ENCODE measurements at places on chromosomes 2 and 18. TPM values are rescaled to one million over a fixed set of nuclear protein-coding genes. Genes with fewer than 3 reads are reported as not detected.

LMAN1 gene
- 16.5 TPM for polyA plus RNA-seq

CCDC141 gene
- 19.1 TPM for polyA plus RNA-seq

IL36RN gene
- not detected for polyA plus RNA-seq

KLHL30 gene
- polyA plus RNA-seq = 5.1 TPM

LRATD1 gene
- polyA plus RNA-seq = 0.10 TPM

IL1B gene
- 0.27 TPM for polyA plus RNA-seq

TSGA10 gene
- 1.7 TPM for polyA plus RNA-seq

CASP10 gene
- polyA plus RNA-seq = 3.5 TPM

ESCO1 gene
- polyA plus RNA-seq = 7.0 TPM

ANKRD30B gene
- polyA plus RNA-seq = not detected

MTA3 gene
- polyA plus RNA-seq = 11.9 TPM

ZNF396 gene
- 0.19 TPM for polyA plus RNA-seq

NR4A2 gene
- 1.6 TPM for polyA plus RNA-seq

DNA sequence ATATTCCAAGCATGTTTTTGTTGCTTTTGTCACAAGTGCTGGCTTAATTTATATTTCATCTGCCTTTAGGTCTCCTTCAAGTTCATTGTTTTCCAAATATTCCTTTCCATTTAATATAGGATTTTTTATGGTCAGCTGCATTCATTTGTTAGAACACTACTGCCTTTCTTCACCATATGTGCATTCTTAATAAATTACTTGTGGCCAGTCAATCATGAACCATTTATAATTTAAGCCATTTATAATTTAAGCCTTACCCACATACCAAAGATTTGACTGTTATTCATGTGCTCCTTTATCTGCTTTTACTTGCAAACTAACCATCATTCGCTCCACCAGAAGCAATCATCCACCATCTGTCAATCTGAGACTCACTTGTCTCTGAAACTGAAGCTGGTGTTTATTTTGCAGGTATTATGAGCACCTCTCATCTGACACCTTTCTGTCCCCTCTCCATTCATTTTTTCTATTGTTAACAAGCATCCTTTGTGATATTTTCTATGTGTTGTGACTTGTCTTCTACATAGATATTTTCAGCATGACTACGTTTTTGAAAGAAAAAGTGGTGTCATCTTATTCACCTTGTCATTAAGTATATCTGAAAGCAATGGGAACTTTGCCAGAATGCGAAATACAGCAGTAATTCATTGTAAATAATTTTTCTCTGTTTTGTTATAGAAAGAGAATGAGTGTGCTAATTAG is 786.8 kb downstream of the KCNJ3 start:
- no peak for DNase-seq

DNA sequence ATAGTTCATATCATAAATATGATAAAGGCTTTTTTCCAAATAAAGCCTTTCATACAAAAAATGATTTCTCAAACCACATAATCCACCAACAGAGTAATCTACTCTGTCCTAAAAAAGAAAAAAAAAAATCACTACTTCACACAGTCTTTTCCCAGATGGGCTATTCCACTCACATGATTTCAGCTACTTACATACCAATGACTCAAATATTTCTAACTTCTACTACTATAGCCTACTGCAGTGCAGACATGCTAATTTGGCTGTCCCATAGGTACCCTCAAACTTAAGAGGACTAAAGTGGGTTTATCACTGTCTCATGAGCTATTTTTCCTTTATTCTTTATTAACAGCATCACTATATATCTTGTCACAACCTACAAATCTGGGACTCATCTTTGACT is 57.4 kb downstream of the SLC66A3 start:
- DNase-seq = no peak

GRCh38 chr18:34370704-34371395 is 146.1 kb upstream of the NOL4 start:
- DNase-seq = no peak

- DNase-seq = no peak
Observed at GRCh38 chr2:72983500-72984161, 66.3 kb downstream of the EMX1 start.

DNA sequence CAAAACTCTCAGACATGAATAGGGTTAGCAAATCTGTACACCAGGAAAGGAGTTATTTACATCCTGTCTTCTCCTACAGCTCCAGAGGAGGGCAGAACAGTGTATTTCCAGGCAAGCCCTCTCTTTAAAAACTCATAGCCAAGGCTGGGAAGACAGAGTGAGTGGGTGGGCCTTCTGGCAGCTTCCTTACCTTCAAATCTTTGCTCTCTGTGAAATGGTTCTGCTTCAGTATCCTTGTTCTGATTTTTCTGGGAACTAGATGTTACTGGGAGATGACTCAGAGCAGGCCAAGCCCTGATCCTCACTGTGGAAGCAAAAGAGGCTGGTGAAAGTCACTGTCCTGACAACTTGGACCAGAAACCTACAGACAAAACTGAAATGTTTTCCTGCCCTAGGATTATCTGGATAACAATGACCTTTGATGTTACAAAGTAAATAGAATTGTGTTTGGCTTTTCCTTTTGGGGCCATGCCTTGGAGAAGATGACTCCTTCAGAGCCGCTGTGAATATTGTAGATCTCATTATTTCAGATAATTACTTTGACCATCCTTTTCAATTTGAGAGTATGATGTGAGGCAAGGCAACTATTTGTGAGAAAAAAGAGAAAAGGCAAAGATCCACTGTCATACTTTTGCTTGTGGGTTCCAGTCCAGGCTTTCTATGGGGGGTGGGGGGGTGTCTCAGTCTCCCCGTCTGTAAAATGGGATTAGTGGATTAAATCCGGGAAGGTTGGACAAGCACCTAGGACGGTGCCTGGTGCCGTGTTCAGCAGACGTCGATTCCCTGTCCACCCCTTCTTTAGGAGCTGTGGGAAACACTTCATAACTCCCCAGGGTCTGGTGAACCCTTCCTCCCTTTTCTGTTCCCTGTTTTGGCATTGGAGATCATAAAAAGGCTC is 644 bp upstream of the QPCT start:
- peak; percentile 47 for DNase-seq

DNA sequence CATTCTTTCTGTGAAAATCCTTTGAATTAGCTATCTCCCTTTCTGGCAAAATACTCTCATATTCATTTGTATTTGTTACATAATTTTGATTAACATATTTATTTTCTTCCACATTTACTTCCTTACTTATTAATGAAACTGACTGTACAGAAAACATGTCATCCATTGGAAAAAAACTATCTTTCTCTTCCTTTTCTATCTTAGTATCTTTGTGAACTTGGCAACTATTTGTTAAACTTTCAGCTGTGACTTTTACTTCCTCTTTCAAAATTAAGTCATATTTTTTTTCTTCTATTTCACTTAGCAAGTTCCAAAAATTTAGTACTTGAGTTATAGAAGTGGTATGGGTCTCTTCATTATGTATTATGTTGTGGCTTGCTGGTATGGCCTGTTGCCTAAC is 2.6 kb downstream of the RAD51AP2 start:
- no peak for DNase-seq

DNA sequence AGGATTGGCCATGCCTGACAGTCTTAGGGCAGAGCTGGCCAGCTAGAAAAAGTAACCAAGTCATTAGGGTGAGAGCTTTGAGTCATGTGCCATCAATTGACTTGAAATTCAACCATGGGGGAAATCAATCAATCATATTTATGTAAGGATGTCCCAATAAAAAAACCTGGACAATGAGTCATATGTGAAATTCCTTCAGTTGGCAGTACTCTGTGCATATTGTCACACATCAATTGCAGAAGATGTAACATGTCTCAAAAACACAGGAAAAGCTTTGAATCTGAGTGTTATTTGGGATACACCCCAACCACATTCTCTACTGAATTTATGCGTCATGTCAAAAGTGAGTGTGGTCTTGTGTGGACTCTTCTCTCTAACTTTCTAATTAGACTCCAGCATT is 1004.1 kb upstream of the NRXN1 start:
- DNase-seq = no peak

- no peak for DNase-seq
Observed at GRCh38 chr2:58427572-58428095, 186.5 kb upstream of the FANCL start.

DNA sequence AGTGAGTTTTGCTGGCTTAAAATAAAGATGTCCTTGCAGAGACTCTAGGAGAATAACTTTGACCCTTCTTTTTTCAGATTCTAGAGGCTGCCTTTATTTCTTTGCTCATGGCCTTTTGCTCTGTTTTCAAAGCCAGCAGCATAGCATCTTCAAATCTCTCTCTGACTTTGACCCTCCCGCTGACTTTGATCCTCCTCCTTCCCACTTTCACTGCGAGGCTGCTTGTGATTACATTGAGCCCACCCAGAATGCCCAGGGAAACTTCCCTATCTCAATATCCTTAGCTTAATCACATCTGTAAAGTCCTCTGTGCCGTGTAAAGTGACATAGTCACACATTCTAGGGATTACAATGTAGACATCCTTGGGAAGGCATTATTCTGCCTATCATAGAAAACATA is 23.9 kb downstream of the TACR1 start:
- no peak for DNase-seq

DNA sequence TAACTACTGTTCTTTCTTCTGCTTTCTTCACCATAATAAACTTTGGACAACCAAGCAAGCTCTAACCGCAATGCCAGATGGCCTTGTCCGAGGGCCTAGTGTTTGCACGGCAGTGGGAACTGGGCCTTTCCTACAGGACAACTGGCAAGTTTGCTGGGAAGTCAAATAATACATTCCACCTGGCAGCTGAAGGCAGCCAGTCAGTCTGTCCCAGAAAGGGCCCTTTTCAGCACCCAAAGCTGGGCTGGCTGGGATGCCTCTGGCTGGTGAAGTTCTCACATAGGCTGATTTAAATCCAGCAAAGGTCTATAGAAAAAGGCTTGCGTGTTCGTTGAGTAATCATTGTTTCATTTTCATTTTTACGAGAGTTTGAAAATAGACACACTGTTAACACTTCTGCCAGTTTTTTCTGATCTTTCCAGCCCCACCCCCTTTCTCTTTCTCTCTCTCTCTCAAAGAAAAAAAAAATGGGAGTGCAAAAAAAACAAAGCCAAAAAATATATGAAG is 110.0 kb upstream of the EPAS1 start:
- no peak for DNase-seq

DNA sequence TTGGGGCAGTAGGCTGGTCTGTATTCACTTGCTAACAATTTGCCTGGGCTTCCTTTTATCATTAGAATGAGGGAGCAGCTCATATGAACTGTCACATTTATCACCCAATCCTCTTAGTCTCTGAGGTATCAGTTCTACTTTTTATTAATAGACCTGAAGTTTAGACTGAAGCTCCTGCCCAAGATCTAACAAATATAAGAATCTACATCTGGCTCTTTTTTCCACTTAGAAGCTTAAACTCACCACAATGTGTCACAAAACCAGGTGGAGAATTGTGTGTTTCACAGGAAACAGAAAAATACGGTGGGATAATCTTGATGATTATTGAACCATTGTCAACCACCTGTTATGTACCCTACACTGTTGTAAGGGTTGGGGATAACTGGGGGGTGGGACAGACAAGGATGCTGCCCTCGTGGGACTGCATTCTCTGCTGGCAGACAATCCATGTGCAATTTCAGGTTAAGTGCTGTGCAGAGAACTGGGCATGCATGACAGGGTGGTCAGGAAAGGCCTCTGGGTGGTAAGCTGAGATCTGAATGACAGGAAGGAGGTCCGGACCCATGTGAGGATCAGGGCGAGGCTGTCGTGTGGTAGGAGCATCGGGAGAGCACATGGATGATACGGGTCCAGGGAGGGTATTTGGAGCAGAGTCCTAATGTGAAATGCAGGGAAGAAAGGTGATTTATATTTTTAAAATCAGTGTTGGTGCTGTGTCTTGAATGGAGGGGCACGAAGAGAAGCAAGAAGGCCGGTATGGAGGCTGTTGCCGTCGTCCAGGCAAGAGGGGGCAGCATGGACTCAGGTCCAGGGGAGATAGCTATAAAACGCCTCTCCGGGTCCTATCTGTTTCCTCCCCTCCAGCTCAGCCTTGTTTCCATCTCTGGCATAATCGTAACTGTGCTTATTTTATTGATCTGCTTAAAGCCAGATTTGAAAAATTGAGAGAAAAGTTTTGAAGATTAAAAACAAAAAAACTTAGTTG is 17.6 kb downstream of the MYL12B start:
- no peak for DNase-seq

- no peak for DNase-seq
Observed at GRCh38 chr18:48417985-48418384, 8.8 kb upstream of the ZBTB7C start.

DNA sequence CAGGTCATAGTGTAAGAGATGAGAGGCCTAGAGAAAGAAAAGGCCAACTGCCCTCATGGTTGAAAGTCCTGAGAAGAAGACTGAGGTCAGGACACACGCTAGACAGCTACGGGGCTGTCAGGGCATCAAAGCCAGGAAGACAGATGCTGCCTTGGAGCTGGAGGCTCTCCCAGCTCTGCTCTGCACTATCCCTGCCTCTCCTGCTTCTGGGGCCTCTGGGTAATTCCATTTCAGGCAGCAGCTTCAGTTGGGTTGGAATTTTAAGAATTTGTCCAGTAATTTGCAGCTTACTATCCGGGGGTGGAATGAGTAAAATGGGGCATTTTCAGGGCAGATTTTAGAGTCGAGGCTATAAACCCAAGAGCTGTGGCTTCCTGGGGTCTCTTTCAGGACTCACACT is 76.2 kb upstream of the CTAGE1 start:
- no peak for DNase-seq

DNA sequence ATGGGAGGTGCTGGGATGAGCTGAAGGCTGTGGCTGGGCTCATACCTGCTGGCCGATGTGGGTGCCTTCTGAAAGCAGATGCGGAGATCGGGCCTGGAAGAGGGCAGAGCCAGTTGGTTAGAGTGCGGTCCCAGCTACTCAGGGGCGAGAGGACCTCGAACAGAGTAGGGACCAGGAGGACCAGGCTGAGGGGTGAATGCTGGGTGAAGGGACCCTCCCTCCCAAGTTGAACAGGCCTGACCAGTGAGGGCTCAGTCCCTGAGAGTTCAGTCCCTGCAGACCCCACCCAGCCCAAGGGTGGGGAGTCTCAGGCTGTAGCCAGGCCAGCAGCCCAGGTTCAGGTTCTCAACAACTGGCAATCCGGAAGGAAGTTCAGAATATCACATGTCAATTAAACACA is 232.8 kb upstream of the HS6ST1 start:
- peak; percentile 10 for DNase-seq

GRCh38 chr2:459931-460330 is 172.0 kb upstream of the ALKAL2 start:
- no peak for DNase-seq

DNA sequence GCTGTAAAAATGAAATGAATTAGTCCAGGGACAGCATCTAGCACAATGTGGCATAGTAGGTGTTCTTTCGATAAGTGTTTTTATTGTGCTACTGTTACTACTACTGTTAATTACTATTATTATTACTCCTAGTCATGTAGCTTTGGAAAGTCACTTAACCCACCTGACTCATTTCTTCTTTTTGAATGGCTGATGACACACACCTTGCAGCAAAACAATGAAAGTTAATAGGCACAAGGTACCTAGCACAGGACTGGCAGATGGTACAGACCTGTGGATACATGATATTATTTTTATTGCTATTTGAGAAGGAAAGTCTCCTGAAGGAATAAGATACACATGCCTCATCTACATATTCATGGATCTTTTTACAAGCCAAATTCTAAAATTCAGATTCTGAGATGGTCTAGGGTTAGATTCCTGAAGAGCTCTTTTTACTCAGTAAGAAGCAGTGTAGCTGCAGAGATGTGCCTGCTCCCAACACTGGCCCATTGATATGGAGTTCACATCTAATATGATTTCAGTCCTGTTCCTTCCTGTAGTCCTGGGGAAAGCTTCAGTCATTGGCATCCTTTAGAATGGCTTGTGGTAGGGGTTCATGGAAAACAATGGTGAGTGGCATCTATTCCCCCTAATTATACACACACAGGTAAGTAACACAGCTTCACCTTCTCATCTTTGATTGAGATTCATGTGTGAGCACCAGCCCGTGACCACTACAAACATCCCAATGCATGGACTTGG is 7.9 kb upstream of the ERMN start:
- no peak for DNase-seq

- DNase-seq = peak; percentile 87
Observed at GRCh38 chr2:70871398-70872211, 36.0 kb upstream of the CD207 start.
